Epithelial cell of proximal tubule (primary cell): ENCODE measurements at places on chromosomes 3 and 15.

GRCh38 chr3:116470605-116471197 is 25.4 kb upstream of the LSAMP start:
- no peak for DNase-seq

DNA sequence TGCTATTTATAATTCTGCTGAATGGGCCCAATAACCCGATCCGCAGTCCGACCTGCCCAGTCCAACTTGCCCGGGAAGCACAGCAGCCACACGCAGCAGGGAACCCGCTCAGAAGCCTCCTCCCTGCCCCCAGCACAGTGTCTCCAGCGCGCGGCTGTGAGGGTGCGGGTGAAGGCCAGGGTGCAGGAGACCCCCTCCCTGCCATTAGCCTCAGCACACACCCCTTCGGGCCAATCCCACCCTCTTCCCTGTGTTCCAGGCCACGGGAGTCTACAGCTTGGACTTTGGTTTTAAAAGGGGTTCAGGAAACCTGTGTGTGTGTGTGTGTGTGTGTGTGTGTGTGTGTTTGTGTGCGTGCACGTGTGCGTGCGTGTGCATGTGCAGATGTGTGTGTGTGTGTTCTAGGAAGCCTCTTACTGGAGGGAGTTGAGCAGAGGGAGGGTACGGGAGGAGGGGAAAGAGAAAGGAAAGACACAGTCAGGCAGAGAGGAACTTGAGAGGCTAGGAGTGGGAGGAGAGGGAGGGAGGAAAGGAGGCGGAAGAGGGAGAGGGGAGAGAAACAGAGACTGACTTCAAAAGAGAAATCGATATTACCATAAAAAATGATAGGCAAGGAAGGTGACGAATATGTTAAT is 34.2 kb downstream of the ATP2B2 start:
- DNase-seq = no peak

DNA sequence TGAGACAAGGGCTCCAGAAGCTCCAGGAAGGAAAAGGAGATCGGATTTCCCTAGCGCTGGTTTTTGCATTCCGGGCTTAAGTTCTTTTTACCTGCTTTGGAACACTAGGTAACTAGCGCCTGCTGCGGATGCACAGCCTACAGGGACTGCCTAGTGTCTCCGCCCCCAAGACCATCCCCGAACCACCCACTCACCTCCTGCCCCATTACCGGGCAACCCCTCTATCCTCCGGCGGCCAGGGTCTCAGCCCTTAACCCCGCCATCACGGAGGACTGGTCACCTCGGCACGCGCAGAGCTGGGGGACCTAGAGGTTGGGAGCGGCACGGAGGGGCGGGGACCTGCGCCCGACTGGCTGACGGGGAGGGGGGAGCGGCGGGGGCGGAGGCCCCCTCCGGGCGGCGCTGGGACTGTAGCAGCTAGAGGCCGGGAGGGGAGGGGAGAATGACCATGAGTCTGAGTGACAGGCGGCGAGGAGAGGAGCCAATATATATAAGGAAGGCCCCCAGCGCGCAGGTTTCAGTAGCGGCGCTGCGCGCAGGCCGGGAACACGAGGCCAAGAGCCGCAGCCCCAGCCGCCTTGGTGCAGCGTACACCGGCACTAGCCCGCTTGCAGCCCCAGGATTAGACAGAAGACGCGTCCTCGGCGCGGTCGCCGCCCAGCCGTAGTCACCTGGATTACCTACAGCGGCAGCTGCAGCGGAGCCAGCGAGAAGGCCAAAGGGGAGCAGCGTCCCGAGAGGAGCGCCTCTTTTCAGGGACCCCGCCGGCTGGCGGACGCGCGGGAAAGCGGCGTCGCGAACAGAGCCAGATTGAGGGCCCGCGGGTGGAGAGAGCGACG is at the start of gene DLL4:
TSS of gene DLL4 (plus strand) at position 520 of the 839 bp plus-strand sequence. CDS start 329 bp downstream, outside the sequence.
- no peak for DNase-seq

GRCh38 chr3:24360957-24361356 is 133.7 kb downstream of the THRB start:
- DNase-seq = no peak

DNA sequence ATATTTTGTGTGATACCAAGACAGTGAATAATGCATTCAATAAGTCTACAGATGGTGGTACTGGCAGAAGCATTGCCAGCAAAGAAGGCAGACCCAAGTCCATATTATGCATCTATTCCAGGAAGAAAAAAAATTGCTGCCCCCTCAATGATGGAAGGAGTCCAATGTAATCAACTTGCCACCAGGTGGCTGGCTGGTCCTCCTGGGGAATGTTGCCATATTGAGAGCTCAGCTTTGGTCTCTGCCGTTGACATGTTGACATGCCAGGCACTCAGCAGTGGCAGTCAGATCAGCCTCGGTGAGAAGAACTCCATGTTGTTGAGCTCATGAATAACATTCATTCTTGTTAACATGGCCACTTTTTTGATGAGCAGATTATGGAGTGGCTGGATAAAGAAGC is 298.5 kb downstream of the IGSF11 start:
- no peak for DNase-seq

GRCh38 chr15:95989392-95989791 is 341.1 kb upstream of the NR2F2 start:
- DNase-seq = no peak

GRCh38 chr3:16313886-16314645 is 49.1 kb downstream of the OXNAD1 start:
- DNase-seq = no peak

DNA sequence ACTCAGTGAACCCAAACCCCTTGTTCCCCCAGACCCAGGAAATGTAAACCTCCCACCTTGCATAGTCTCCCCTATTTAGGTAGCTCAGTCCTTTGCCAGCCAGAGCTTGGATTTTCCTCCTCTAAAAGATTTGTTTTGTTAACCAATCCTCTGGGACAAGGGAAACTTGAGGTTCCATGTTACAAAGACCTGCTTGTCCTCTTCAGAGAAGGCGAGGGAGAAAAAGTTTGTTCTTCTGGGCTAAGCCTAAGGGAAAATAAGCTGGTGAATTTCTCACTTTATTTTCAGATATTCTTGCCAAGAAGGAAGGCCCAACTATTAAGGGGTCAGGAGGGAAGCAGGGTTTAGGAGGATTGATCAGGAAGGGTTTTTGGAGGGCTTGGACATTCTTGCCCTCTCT is 136.1 kb upstream of the PROK2 start:
- no peak for DNase-seq

GRCh38 chr15:79308874-79309273 is 2.0 kb upstream of the TMED3 start:
- no peak for DNase-seq

DNA sequence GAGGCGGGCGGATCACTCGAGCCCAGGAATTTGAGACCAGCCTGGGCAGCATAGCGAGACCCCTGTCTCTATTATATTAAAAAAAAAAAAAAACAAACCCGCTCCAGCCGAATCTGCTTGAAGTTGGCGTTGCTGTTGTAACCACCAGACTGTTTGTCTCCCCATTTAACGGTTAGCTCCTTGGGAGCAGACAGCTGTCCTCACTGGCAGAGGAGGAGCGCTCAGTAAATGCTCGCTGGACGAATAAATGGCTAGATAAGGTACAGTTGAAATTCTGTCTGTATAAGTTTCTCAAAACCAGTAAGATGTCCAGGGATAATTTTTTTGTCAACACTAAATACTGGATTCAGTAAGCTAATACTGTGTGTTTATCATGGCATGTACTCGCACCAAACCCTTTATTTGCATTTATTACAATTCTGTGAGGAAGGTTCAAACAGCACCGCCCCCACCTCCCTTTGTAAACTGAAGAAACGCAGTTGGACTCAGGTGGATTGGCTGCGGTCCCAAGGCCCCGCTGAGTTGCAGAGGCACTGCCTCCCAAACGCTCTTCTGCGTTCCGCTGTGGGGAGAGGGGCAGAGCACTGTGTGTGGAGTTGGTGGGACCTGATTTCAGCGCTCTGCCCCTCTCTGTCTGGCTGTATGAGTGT is 1.1 kb downstream of the RCCD1 start:
- no peak for DNase-seq

DNA sequence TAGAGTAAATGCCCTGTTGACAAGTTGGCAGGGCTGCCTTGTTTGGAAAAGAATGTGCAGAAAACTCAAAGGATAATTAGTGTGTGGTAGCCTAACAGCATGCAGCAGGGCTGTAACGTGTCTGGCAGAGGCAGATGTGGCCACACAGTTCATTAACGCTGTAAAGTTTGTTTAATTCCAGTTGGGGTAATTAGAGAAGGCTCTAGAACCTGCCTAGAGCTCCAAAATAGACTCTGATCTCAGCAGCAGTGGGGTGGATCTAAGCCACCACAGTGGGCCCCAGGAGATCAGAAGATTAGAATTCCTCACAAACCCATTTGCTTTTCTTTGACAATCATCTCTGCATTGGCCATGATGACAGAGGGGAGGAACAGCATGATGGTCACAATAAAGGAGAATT is 65.1 kb upstream of the LEKR1 start:
- no peak for DNase-seq

- no peak for DNase-seq
These were observed 94.9 kb downstream of the ST6GAL1 start for GRCh38 chr3:187025254-187025655.

DNA sequence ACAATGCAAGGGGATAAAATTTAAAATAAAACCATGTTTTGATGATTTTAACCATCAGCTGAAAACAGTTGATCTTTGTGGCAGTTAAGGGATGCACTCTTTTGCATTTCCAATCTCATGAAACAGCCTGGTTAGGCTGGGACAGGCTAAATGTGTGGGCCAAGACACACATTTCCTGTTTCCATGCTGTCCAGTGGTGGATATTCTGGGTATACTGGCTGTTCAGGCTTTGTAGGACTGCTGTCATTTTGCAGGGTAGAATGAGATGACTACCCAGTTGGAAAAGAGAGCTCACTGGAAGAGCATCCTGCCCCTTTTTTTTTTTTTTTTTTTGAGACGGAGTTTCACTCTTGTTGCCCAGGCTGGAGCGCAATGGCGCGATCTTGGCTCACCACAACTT is 42.0 kb upstream of the IP6K2 start:
- no peak for DNase-seq

DNA sequence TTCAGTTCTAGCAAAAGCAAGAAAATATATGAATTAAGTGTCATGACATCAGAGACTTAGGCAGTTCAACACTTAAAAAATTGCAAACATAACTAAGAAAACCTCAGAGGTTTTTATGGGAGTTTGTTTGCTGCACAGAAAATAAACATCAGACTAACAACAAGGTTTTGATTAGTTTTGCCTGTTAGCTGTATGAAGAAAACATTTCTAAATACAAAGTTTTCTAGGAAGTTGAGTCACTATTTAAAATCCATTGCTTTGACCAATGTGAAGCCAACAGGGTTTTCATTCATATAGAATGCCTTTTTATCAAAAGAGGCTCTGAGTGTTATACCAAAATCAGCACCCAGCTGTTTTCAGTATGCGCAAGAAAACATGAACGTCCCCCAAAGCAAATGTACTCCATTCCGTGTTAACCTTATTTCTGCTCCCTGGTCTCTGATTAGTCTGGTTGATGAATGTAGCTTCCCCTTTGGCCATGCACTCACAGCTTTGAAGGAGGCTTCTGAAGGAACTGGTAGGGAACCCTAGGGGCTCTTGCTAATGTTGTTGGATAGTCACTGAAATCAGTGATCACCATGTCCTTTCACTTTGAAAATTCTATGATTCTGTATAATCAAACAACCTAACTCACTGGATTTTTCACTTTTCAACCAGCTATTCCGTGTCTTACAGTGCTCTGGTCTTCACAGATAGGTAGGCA is 89.6 kb upstream of the TSEN2 start:
- DNase-seq = no peak

- no peak for DNase-seq
These were observed 309.5 kb downstream of the GAP43 start for GRCh38 chr3:115932807-115933206.

DNA sequence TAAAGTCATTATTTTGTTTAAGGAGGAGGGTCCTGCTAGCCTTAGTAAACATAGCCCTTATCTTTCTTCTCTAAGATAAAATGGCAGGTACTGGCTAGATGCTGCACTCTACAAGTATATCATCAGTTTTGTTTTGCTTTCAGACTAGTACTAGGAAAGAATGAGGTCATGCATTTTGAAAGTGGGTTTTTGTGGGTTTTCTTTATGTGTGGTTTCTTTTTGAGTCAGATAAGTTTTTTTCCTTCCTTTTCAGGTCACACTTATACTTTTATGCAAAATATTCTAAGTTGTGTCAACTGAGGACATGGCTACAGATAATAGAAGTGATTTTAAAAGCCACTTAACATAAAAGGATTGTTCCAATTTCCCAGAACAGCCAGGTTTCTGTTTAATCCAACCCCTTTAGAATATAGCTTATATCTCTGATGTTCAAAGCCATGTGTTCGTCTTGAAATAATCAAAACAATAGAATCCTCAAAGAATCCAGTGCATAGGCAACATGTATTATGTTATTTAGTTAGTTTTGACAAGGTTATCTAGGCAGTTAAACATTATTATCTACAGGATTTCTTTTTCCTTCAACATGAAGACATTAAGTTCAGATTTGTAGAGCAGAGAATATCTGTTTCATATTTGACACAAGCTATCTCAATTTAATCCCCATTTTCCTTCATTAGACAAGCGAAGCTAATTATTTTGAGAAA is 406.2 kb downstream of the RBMS3 start:
- no peak for DNase-seq

DNA sequence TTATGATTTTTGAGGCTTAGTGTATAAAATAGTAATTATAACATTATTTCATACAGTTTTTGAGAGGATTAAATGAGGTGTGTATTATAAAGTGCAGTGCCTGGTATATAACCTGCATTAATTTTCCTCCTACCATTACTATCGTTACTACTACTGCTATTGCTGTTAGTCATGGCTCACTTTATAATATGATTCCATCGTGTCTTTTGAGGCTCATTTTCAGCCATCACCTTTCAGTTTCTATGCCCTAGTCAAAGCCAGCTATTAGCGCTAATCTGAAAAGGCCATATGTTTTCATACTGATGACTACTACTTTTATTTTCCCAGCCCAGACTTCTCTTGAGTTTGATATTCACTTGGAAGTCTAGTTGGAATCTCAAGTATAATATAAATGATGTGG is 5.5 kb downstream of the MEF2A start:
- DNase-seq = no peak

GRCh38 chr3:119636249-119636648 is 24.1 kb downstream of the POPDC2 start:
- peak; percentile 74 for DNase-seq

GRCh38 chr15:40379853-40380252 is 2.7 kb upstream of the KNSTRN start:
- DNase-seq = peak; percentile 82

DNA sequence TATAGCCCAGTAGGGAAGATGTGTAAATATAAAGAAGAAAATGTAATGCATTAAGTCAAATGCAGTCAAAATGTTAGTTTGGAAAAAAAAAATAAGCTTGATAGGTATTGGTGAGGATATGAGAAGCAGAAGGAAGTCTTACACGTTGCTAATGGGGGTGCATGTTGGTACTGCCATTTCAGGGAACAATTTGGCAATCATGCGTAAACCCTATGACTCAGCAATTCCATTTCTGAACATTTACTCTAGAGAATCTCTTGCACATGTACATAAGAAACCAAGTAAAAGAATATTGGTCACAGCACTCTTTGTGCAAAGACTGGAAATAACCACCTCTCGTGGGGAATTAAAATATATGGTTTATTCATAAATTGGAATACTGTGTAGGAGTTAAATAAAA is 35.5 kb upstream of the TIMP4 start:
- DNase-seq = peak; percentile 79
